ENCODE measurements at places on chromosomes 1 and 21.

DNA sequence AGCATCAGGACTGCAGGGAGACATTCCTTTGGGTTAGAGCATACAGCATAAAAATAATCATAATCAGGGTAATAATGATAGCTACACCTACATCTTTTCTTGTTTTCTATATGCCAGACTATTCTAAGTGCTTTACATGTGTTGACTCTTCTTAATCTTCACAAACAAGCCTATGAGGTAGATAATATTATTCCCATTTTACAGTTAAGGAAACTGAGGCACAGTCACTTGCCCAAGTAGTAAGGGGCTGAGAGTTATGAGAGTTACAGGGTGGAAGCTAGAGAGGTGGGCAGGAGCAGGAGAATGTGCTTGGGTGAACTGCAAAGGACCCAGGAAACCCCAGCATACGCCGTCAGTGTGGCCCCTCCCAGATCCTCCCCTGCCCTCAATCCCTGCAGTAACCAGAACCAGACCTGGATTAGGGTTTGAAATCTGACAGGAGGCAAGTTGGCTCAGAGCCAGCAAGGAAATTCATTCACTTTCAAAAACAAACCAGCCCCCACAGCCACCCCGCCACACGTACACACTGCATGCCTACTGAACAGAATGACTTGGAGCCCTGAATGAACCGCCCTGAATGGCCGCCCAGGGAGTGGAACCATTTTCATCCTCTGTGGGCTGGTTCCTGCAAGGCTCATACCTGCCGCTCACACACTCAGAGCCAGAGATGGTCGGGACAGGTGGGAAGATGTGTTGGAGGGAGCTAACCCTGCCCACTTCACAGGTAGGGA, 126.1 kb downstream of the TRABD2B start:
- no peak for DNase-seq

DNA sequence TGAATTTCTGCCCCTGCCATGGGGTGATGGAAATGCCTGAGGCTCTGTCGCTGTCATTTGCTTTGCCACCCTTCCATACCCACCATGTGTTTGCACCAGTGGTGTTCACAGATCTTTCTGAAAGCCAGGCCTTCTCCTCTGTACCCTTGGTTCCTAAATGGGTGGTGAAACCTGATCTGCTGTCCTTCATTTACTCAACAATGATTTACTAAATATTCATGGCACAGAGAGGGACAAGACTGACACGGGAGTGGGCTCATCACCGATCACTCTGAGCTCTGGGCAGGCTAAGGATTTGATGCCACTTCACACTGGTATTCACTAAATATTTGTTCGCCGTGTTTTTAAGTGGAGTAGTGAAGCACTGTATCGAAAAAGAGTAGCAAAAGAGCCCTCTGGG, 40.9 kb downstream of the LRRC8B start:
- no peak for DNase-seq

DNA sequence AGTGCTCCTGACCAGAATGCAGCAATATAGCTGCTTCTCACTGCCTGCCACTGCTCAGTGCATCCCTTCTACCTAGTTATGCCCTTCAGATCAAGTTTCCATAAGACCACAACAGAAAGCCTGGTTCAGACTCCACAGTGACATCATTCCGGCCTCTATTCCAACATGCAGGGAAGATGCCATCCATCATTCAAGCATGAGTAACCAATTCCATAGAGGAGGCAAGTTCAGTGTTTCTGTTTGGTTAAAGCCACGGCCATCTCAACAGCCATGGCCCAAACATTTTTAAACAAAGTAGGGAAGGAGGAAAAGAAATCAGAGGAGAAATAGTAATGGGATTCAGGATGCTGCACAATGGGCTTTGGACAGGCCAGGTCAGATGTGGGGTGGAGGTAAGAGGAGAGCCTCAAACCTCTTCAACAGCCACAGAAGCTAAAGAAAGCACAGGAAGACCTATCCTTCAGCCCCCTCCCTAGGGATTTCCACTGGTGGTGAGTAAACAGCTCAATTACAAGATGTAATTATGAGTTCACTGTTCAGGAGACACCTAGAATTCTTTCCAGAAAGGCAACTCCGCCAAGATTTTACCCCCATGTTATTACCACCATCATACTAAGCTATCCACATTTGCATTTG, 484.9 kb downstream of the SETD4 start:
- peak; percentile 12 for DNase-seq

GRCh38 chr1:47523835-47524215, 86.0 kb downstream of the FOXD2 start:
- DNase-seq: no peak

DNA sequence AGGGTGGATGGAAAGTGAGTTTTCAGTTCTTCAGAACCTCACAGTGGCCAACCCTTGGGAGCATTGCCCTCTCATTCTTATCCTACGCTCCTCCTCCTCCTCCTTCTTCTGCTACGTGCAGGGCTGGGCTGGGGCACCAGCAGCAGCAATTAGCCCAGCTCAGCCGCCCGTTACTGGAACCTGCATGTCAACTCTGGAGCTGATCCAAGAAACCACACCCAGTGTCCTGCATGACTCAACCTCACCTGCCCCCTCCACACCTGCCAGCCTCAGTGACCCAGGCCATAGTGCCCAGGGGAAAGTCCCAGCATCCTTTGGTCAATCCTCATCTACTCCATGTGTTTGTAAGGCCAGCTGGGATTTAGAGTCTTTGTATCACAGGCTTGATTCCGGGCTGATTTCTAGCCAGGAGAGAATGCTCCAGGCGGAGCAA, 12.6 kb downstream of the ELF3 start:
- DNase-seq: no peak

- no peak for DNase-seq
Measured at GRCh38 chr1:171138980-171139379, 46.1 kb upstream of the FMO2 start.

- no peak for DNase-seq
Measured at GRCh38 chr1:81848880-81849682, 48.3 kb downstream of the ADGRL2 start.

DNA sequence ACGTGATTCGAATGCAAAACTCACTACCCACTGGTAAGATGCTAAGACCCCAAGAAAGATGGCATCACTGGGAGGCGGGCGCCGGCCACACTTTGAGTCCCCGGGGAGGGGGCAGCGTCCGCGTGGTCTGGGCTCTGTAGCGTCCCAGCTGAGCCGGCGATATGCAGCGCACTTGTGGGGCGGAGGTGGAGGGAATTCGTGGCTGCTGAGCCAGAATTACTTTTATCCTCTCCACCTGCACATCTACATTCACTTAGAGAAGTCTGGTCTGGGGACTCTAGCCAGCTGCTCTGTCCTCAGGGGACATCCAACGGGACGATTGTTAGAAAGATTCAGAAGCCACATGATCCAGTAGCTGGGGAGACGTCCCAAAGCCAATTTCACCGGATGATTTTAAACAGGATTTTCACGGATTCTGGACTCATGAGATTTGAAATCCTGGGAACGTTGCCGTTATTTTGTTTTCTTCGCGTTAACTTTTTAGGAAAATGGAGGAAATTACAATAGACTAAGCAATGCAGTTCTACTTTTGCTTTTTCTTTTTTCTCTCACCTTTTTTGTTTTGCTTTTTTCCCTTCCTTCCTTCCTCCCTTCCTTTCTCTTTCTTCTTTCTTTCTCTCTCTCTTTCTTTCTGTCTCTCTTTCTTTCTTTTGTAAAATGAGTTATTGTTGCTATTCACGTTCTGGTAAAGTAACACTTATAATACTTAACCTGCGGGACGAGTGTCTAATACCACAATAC, 1.3 kb downstream of the JAM2 start:
- no peak for DNase-seq

GRCh38 chr1:194104247-194104844, 917.9 kb upstream of the B3GALT2 start:
- DNase-seq: no peak

DNA sequence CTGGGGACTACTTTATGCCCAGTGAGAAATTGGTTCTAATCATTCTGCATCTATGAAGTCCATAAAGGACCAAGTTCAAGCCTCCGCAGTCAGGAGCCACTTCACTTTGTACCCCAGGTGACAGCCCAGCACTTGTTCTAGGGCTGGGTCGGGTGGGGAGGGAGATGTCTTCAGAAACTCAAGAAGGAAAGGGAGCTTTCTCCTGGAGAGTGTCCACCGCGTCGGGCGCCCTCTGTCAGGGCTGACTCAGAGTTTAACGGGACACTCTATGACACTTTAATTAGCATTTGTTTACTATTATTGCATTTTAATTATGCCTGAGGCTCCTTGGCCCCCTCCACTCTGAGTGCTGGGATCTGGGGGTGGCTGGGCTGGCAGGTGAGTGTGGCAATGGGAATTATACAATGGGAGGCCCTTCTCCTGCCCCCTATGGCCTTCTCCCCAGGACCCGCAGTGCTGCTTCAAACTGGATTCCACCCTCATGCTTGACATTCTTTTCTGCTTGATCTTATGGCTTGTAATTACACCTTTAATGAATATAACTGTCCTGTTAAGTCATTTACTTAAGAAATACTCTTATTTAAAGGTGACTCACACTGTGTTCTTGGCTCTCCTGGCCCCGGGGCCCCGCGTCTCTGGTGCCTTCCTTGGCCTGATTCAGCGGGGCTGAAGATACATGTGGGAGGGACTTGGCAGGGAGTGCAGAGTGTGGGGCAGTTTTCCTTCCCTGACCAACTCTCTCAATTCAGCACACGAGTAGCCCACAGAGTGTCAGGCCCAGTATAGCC, 136.6 kb downstream of the PLXNA2 start:
- DNase-seq: peak; percentile 35

DNA sequence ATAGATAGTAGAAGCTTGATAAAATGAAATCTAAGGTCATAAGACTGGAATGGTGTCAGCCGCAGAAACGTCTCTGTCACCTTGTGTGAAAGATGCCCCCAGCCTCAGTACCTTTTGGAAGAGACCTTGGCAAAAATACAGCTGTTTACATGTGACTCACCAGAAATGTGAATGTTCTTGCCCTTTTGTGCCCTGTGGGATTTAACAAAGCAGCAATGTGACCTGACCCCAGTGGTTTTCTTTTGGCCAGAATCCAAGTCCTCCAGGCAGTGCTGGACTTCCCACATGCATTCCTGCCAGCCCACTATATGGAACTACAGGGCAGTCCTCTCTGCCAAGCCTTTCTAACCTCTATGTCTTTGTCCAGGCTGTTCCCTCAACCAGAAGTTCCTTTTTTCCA, 27.2 kb upstream of the LRRC8C start:
- DNase-seq: no peak

- no peak for DNase-seq
Measured at GRCh38 chr1:210709701-210710100, 381.0 kb downstream of the HHAT start.

DNA sequence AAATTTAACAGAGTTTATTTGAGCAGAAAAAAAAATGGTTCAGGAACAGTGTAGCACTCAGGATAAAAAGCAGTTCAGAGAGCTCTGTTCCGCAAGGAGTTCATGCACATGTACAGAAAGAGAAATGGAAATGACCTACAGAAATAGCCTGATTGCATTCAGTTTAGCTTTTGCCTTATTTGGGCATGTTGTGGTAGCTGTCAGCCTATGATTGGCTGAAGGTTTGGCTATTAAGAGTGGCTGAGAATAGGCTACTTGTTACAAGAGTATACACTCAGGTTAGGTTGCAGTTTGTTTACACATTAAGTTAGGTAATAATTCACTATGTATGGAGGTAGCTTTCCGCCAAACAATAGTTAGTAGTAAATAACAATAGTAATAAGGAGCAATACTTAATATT, 511.0 kb upstream of the TMPRSS15 start:
- no peak for DNase-seq

GRCh38 chr1:208731981-208732821, 488.0 kb upstream of the PLXNA2 start:
- DNase-seq: no peak

- no peak for DNase-seq
Measured at GRCh38 chr1:22457345-22457744, 5.7 kb downstream of the ZBTB40 start.

GRCh38 chr1:215555531-215555930, 11.6 kb upstream of the KCTD3 start:
- DNase-seq: no peak

DNA sequence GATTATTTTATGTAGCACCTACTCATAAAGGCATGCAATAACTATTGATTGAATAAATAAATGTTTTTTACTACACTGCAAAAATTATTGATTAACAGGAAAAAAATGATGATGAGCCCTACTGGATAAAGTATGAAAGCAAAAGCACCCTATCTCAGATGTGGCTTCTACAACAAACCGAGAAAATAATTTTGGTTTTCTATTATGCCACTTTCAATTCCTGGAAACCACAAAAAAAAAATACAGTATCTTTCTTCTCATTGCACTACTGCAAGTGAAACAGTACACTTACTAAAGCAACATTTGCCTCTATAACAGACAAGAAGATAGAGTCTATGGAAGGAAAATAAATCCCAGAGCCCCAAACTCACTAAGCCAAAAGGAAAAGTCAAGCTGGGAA, 1882.4 kb downstream of the NCAM2 start:
- DNase-seq: no peak

DNA sequence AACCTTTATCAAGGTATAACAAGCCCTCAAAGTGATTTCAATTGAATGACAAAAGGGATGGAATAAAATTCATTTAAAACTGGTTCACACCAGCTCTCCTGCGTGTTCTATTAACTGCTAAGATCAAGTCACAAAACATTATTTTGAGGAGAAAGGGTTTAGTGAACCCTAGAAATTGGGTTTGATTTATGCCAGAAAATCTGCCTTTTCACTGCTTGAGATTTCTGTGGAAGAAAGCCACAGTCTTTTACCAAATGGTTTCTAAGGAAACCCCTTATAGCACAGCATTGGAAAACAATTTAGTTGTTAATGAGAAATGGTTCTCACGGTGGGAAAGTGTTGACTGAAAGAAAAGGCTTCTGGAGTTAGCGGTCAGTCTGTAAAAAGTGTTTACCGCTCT, 43.6 kb upstream of the DPH5 start:
- no peak for DNase-seq

GRCh38 chr1:152050886-152051675, 14.3 kb upstream of the S100A11 start:
- DNase-seq: no peak

- DNase-seq: no peak
Measured at GRCh38 chr1:229645324-229645993, 19.4 kb downstream of the URB2 start.

DNA sequence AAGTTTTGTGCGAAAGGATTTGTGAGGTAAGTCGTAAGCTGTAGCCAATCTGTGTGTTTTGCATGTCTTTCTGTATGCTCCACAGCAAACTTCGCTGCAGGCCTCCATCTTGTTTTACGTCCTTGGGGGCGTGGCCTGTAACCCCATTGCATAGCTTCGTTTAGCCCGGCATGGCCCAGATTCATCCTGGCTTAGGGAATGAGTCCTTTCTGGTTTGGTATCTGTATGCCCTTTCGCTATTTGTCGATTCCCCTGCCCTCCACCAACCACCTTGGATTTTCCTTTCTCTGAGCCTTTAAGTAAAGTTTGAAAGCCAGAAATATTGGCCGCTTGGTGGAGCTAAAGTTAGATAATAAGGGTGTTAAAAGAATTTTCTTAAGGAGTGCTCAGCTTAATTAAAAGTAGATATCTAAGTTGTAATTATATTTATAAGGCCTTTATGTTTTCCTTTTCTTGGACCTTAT, 1.1 kb downstream of the THEM4 start:
- DNase-seq: no peak

- DNase-seq: no peak
Measured at GRCh38 chr21:42086969-42087368, 15.9 kb downstream of the UMODL1 start.
